ENCODE measurements at places on chromosomes 4 and X. TPM values are rescaled to one million over a fixed set of nuclear protein-coding genes. Genes with fewer than 3 reads are reported as not detected.

Gene GLUD2
- total RNA-seq = 0.53 TPM

Gene ACSL4
- 99.4 TPM for total RNA-seq

Gene POF1B
- not detected for total RNA-seq

Gene DCAF12L2
- total RNA-seq = 0.59 TPM

DNA sequence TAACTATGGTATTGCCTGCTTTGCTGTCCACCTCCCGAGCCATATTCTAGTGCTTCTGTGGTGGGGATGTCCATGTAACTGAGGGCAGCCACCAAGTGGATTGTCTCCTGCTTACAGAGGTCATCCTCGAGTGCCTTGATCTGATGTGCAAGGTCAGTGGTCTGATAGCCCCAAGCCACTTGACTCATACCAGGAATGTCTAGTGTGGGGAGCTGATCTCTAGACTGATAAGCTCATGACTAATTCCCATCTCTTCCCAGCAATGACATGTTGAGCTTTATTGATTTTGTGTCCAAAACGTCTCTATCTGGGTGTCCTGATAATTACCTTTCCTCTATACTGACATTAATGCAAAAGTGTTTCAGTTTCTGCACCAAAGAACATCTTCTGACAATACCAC lies 168.4 kb upstream of the WDR1 start:
- no peak for DNase-seq

- DNase-seq = peak; percentile 37
These were observed 177.8 kb upstream of the ATP6AP2 start for GRCh38 chrX:40402831-40403533.

- no peak for DNase-seq
These were observed 250.8 kb downstream of the SLC39A8 start for GRCh38 chr4:102094481-102094880.

DNA sequence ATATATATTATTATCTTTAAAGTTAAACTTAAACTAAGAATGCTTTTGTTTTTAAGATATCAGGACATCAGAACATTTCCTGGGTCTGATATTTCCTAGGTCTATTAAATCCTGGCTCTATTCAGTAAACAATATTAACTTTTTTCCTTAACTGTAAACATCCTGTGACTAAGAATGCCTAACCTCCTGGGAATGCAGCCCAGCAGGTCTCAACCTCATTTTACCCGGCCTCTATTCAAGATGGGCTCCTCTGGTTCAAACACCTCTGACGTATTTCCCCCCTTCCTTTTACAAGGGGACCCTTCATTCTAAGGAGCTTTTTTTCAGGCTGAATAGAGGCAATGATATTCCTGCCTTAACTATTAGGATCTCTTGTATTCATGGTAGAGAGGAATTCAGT lies 35.8 kb upstream of the DYNLT3 start:
- DNase-seq = no peak

GRCh38 chrX:38638952-38639529 lies 77.7 kb downstream of the TSPAN7 start:
- no peak for DNase-seq

GRCh38 chrX:109760922-109761250 lies 27.8 kb upstream of the ACSL4 start:
- no peak for DNase-seq

- no peak for DNase-seq
These were observed 4.5 kb upstream of the HSD17B13 start for GRCh38 chr4:87327136-87327535.
